ENCODE measurements at places on chromosomes 4 and X.

DNA sequence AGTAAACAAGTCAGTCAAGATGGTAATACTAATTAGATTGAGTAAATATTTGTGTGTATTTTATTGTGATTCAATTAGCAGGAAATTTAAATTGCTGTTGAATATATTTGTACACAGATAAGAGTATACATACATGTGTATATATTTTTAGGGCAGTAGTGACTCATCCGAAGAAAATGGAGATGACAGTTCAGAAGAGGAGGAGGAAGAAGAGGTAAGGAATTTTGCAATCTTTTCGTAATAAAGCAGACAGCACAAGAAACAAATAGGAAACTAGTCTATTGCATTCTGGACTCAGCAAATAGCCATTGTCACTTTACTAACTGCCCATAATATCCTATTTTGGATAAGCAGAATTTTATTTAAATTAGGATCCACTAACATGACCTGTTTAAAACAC is 6.6 kb downstream of the IBSP start:
- DNase-seq, result peak; percentile 56

DNA sequence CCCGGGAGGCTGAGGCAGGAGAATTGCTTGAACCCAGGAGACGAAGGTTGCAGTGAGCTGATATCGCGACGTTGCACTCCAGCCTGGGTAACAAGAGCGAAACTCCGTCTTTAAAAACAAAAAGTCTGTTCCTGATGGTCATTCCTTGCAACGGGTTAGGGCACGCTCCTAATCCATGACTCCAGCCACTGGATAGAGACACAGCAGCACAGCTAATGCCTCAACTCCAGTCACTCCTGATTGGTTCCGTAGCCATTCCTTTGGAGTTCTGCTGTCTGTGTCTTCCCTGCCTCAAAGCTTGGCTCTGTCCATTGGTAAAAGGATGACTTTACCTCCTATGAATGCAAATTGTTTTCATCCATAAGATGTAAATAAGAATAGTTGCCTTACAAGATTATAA is 44.3 kb upstream of the FAM9A start:
- no peak for DNase-seq

- no peak for DNase-seq
These were observed 64.0 kb downstream of the ELOVL6 start for GRCh38 chr4:110134269-110134869.

GRCh38 chrX:49186125-49187027 is at the start of gene PRICKLE3:
Gene PRICKLE3 (minus strand): TSS chrX:49186373. CDS start chrX:49186297, 76 bp downstream.
- DNase-seq, result peak; percentile 48

GRCh38 chrX:27915617-27916016 is 65.6 kb downstream of the DCAF8L1 start:
- no peak for DNase-seq

DNA sequence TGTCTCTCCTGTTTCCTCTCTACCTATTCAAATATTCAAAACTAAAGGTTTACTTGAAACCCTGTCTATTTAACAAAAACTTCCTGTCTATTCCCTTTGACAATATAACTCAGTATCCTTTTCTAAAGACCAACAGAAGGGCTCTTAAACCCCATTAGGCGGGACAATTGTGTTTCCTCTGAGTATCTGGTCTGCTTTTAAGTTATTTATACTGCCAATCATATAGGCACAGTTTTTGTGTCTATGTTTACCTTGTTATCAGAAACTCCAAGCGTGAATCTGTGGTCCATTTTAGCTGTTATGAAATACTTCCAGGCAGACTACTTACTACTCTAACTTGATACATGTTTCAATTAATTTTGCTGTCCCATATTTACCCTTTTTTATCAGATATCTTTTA is 350.0 kb upstream of the CTSO start:
- no peak for DNase-seq

DNA sequence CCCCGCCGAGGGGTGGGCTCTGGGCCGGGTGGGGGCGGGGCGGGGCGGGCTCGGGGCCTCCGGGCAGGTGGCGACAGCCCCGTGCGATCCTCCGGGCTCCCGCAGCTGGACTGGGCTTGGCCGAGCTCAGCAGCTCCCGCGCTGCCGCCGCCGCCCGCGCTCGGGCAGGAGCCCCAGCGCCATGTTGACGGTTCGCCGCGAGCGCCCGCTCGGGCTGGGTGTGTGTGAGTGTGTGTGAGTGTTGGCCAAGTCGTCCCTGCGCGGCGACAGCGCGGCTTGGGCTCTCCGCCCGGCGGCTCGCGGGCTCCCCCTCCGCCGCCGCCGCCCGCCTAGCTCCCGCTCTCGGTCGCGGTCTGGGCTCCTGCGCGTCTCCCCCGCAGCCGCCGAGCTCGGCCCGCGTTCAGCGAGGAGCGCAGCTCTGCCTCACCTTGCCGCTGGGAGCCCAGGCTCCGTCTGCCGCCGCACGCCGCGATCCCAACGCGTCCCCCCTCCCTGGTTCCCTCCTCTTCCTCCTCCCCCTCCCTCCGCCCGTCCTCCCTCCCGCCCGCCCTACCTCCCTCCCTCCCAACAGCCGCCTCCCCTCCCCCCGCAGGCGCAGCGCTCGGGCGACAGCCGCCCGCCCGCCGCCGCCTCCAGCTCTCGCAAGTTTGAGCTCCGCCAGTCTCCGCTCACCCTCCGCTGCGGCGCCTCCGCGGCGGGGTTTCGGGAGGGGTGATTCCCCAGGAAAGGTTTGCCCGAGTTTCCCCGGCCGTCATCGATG is at the start of gene BCOR:
BCOR (minus strand) TSS at position 455 of the 760 bp plus-strand sequence. CDS start 20,029 bp downstream, outside the sequence.
- peak; percentile 64 for DNase-seq

DNA sequence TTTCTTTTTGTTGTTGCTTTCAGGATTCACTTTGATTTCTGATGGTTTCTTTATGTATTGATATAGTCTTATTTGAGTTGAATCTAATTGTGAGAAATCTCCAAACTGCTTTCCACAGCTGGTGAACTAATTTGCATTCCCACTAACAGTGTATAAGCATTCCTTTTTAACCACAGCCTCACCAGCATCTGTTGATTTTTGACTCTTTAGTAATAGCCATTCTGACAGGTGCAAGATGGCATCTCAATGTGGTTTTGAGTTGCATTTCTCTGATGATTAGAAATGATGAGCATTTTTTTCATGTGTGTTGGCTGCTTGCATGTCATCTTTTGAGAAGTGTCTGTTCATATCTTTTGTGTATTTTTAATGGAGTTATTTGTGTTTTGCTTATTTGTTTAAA is 1023.1 kb downstream of the SH3BGRL start:
- DNase-seq, result no peak
